ENCODE measurements at places on chromosomes 7 and 10.

DNA sequence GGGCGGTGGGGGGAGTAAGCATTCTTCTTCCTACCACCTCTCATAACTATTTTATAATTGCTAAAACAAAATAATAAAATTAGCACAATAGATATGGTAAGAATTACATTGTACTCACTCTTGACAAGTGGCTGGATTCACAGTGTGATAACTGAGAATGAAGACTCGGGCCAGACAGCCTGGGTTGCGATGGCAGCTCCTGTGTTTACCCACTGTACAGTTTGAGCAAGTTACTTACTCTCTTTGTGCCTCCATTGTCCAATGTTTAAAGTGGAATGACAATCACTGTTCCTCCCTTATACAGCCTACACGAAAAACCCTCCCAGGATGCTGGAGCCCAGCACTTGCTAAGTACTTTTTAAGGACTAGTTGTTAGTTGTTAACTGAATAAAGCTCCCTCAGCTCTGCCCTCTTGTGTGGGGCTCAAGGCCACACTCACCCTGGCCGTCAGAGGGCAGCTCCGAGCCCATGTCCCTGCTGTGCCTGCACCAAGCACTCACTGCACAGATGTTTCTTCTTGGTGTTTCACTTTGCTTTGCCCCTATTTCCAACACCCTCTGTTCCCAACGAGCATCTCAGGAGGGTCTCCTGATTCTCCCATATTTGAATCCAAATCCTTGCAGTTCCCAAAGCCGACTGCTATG lies 56.4 kb upstream of the NPS start:
- no peak for DNase-seq

DNA sequence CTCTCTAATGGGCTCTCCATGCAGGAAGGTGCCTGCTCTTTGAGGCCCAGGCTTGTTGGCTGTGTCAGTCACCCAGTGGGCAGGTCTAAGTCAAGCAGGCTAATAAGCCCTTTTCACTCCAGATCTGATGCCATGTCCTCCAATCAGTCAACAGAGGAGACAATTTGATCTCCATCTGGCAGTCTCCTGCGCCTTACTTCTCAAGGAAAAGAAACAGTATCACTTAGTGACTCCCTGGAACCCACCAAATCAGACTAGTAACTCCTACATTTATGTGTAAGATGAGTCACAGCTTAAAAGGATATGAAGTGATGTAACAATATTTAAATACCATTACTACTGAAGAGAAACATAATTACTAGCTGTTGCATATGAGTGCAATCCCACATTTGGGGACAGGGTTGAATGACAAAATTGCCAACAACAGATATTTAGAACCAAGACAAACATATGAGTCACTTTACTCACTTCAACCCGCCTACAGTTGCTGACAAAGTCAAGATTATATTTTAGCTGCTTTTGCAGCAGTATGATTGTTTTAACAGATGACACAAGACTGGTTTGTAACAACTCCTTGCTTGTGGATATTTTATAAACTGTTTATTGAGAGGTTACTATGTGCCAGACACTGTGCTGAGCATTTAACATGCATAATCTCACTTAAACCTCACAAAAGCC lies 72.1 kb downstream of the USP6NL start:
- no peak for DNase-seq

- DNase-seq: no peak
Observed at GRCh38 chr10:48885376-48885775, 54.3 kb downstream of the LRRC18 start.

DNA sequence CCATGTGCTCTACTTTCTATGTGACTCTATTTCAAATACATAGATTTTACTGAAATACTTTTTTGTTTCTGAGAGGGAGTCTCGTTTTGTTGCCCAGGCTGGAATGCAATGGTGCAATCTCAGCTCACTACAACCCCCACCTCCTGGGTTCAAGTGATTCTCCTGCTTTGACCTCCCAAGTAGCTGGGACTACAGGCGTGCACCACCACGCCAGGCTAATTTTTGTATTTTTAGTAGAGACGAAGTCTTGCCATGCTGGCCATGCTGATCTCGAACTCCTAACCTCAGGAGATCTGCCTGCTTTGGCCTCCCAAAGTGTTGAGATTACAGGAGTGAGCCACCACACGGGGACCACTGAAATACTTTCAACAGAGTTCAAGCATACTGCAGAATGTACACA lies 3.5 kb downstream of the IDI1 start:
- no peak for DNase-seq

- no peak for DNase-seq
Observed at GRCh38 chr7:18846765-18847215, 270.6 kb downstream of the TWIST1 start.

DNA sequence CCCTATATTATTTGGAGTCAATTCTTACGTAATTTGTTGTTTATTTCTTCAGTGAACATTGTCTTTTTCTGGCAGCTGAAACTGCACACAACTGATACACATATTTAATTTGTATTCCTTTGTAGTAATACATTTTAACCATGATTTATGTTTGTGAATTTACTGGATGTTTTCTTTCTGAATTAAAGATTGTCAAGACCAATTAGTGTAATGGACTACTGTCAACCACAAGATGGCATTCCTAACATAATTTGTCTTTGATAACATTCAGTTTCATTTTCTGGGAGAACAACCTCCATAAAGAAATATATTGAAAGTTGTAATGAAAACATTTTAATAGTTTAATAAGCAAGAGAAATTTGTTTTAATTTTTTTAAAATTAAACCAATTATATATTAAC lies 10.1 kb downstream of the THNSL1 start:
- no peak for DNase-seq

DNA sequence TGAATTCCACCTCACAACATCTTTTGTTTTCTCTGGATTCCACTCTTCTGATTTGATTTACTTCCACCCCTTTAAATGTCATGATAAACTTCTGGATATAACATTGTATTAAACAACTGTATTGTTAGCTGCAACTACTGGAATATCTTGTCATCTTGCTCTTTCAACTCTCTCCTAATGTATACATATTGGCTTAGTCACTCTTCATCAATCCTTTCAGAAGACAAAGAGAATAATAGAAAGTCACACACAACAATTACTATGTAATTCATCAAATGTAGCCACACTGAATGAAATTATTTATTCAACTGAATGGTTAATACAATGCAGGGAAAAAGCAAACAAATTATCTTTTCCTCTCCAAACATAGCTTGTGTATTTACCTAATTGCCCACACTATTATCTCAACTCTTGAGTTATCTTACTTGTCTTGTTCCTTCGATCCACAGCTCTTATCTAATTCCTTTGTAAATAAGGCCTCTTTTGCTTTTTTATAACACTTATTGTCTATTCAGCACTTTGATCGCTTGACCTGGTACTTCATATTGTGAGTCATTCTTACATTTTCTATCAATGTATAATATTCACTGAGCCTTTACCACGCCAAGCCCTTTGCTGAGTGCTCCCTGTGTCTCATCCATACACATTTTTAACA lies 16.7 kb downstream of the SEMA3A start:
- no peak for DNase-seq

GRCh38 chr10:116973946-116974455 lies 31.0 kb downstream of the SHTN1 start:
- DNase-seq: no peak

GRCh38 chr7:134985894-134986362 lies 380 bp upstream of the AGBL3 start:
- no peak for DNase-seq

GRCh38 chr7:90401989-90402388 lies 1.3 kb upstream of the CLDN12 start:
- no peak for DNase-seq

GRCh38 chr10:27485368-27485767 lies 18.7 kb upstream of the RAB18 start:
- no peak for DNase-seq

DNA sequence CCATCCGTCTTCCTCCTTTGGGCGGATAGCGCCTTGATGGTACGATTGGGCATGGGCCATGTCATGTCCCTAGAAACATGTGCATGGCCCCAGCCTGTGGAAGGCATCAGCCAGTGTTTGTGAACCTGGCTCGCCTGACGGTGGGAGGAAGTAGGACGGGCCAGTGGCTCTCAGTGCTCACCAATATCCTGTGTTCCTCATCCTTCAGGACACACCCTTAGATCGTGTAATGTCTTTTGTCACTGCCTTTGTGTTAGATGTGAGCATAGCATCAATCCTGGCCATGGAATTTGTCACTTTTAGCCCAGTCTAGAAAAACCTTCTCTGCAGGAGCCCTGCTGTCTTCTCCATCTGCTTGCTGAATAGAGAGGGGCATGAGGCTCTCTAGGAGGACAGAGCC lies 77.6 kb downstream of the PFKFB3 start:
- DNase-seq: no peak

DNA sequence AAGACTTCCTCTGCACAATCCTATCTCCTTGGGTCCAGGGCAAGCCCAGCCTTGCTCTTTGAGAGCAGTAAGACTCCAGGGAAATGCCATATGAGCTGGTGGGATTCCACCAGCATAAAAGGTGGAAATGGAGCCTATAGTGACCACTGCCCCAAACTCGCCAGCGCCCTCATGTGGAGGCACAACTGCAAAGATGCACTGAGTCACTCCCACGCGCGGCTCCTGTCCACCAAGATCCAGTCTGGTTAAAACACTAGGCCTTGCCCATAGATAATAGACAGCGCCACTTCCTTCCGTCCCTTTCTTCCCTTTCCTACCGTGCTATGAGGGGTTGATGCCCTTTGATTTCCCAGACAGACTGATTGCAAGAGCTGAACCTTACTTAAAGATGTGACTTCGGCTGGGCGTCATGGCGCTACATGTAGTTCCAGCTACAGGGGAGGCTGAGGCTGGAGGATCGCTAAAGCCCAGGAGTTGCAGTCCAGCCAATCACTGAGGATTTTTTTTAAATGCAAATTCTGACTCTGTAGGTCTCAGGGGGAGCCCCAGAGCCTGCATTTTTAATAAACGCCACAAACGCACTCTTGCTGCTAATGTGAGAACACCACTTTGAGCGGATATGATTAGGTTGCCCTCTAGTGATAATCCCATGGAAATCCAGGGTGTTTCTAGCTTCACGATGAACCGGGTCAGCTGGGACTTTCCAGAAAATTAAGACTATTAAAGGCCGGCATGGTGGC lies 136.5 kb downstream of the EPC1 start:
- no peak for DNase-seq

- DNase-seq: no peak
Observed at GRCh38 chr10:3791974-3792633, 7.1 kb upstream of the KLF6 start.

GRCh38 chr10:93580828-93581227 lies 14.4 kb downstream of the FFAR4 start:
- no peak for DNase-seq

GRCh38 chr10:59625721-59626522 lies 83.7 kb downstream of the SLC16A9 start:
- peak; percentile 72 for DNase-seq

DNA sequence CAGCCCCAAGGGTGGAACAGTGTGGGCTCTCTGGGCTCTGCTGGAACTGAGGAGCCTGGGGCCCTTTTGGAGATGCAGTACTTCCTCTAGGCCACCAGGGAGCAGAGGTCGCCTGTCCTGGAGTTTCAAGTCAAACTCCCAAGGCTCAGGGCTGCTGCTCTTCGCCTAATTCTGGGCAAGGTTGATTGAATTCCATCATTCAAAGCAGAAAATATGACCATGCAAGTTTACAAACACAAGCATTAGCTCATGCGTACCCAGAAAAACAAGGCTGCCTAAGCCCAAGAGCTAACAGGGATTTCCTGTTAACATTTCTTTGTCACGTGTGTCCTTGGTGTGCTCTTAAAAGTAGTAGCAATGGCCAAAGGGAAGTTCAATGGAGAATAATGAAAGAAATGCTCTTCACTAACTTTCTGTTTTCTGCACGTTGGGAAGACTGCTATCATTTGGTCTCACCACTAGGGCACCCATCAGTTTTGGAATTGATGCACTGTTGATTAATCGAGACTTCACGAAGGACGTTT lies 20.1 kb downstream of the LDB3 start:
- peak; percentile 52 for DNase-seq

- DNase-seq: no peak
Observed at GRCh38 chr7:50826371-50827172, 43.9 kb upstream of the GRB10 start.

- DNase-seq: no peak
Observed at GRCh38 chr10:124657806-124658205, 86.4 kb downstream of the FAM53B start.

- DNase-seq: no peak
Observed at GRCh38 chr10:14673189-14673861, 101.4 kb downstream of the FAM107B start.

DNA sequence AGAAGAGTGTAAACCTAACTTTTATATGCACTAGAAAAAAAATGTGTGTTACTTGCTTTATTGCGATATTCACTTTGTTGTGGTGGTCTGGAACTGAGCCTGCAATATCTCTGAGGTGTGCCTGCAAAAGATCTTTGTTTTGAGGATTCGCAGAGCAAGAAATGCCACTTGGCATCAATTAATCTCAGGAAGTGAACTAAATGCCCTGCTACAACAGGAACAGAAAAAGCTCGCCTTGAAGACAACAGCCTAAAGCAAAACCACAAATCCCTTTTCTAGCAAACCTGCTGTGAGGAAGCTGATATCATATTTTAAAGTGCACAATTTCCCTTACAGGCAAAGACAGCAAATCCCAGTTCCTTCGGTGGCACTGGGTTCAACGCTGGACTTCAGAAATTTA lies 675.8 kb downstream of the KCNMA1 start:
- DNase-seq: no peak

DNA sequence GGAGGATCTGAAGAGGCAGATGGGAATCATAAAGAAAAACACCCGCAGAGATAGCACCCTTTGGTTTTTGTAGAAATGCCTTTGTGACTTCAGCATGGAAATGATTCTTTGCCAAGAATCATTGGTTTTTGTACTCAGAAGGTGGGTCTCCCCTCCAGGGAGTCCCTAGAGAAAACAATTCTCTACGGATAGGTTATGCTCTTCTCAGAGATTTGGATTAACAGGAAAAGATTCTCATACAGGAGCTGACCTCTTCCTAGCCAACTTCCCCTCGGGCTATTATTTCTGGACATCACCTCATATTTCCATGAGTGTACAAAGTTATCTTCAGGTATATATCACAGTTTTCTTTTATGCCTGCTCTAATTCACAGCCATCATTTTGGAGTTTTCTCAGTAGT lies 274.2 kb upstream of the HABP2 start:
- no peak for DNase-seq

DNA sequence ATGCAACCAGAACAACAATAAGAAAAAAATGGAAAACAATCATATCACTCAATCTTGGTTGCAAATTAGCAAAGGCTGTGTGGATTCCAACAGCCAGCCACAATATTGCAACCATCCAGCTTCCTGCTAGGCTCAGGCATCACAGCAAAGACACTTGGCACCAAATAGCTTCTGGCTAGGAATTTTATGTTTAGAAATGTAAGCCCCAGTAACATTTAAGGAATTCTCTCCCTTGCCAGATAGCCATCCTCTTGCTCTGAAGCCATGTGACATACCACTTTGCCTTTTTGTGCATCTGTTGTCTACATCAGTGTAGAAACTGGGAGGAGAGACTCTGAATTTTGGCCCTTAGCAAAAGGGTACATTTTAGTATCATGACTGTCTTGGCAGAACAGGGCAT lies 22.2 kb downstream of the MKX start:
- DNase-seq: no peak

Data from naive thymus-derived CD8-positive, alpha-beta T cell (primary cell).